ENCODE measurements at places on chromosomes 1 and 21.

DNA sequence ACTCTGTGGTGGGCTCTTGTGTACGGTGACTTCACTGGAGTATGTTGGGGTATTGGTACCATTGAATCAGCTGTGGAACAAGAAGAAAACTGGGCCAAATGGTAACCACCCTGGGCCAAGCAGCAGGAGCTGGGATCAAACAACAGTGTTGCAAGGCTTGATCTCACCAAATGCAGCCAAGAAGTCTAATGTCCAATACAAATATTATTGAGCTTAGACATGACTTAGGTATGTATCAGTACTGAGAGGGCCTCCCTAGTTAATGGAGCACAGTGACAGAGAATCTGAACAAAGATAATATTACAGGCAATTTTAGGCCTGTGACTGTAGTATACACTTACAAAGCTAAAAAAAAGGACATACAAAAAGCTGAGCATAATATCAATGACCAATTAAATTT lies 604.8 kb downstream of the PLA2G4A start:
- no peak for DNase-seq

GRCh38 chr1:168216171-168216570 lies 9.6 kb upstream of the SFT2D2 start:
- DNase-seq, result no peak

DNA sequence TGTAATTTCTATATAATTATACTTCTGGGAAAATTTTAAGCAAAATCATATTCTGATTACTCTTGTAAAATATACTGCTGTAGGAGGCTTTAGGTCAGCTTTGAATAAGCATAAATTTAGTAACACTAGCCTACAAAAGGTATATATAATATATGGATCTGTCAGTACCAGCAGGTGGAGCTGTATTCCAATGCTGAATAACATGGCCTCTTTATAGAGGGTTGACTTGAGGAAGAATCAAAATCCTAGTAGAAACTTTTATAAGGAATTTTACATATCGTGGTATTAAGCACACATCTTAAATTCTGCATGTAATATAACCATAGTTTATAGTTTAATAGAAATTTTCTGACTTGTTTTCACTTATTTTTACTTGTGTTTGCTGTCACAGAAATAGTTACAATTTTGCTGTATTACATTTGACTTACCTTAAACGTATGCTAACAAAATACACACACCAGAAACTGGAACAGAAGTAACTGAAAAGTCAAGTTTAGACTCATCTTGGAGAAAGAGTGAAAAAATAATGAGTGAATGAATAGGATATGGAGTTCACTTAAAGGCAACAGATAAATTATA lies 79.3 kb downstream of the HMCN1 start:
- DNase-seq, result no peak

DNA sequence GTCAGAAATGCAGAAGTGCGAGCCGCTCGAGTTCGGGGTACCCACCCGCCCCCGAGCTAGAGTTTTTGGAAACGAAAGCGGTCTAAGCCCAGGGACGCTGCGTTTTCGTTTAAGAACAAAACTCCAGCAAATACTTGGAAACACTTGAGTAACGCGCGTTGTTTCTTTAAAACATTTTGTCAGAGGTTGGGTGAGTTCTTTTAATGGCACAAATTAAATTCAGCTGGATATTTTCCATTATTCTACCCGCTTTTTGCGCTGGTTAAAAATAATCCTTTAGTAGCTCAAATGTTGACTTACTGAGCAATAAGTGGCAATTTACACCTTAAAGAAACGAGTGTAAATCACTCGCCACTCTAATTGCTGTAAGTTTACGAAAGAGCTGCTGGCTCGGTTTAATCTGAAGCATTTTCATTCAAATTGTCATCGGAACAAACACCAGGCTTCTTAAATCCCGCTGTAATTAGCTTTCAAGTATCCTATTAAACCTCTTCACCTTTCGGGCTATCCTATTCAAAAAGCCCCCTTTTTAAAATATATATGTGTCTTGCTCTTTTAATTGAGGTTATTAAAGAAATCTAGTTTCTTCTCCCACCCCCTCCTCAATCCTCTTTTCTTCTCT lies 1.5 kb downstream of the LHX8 start:
- DNase-seq, result no peak

- no peak for DNase-seq
These were observed 76.1 kb downstream of the OLFM3 start for GRCh38 chr1:101920577-101920976.

- no peak for DNase-seq
These were observed 34.9 kb downstream of the GREM2 start for GRCh38 chr1:240577095-240577494.

- DNase-seq, result no peak
These were observed 14.8 kb downstream of the LSS start for GRCh38 chr21:46213620-46214286.

- DNase-seq, result no peak
These were observed 40.7 kb downstream of the SIPA1L2 start for GRCh38 chr1:232589111-232589811.

- DNase-seq, result no peak
These were observed 334.8 kb downstream of the RPS6KC1 start for GRCh38 chr1:213385806-213386324.

- no peak for DNase-seq
These were observed 162.4 kb downstream of the PLPPR5 start for GRCh38 chr1:98842241-98842640.

Measured in activated CD4-positive, alpha-beta T cell treated with anti-CD3 and anti-CD28 coated beads for 24 hours (primary cell).